ENCODE measurements at places on chromosomes 1 and 21.

DNA sequence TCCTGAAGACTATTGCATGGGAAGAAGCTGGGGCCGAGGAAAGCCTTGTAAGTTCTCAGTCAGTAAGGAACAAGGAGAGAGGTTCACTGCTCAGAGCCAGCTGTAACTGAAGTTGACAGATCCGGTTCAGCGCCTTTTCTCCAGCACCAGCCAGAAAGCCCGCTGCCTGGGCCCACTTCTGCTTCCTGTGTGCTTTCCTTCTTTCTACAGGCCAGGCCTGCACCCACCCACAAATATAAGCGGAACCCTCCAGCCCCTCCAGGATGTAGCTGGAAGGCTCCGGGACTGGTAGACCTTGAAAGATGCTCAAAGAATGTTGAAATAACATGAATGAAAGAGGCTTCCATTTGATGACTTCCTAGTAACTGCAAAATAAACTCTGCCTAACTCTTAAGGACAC lies 38.8 kb downstream of the PARP1 start:
- no peak for DNase-seq

GRCh38 chr1:7338439-7338838 lies 432.7 kb upstream of the VAMP3 start:
- no peak for DNase-seq

DNA sequence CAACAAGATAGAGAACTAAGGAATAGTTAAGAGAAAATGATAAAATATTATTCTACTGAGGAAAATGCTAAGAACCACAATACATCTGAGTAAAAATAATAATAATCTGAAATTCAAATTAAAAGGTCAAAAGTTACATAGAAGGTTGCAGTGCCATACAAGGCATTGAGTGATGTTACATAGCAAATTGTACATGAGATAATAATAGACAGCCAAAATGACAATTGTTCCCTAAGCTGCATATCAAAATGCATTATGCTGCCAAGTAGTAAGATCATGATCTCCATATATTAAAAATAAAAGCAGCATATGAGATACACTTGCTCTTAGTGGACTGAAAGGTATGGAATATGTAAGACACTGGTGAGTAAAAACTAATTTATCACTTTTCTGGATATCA lies 547.7 kb downstream of the KCNT2 start:
- DNase-seq = no peak

GRCh38 chr1:14413819-14414490 lies 184.5 kb upstream of the KAZN start:
- DNase-seq = no peak

GRCh38 chr1:67589519-67590233 lies 95.3 kb upstream of the GADD45A start:
- DNase-seq = no peak

GRCh38 chr1:235818632-235819136 lies 48.0 kb downstream of the LYST start:
- DNase-seq = no peak

GRCh38 chr1:75083848-75084514 lies 50.2 kb upstream of the LHX8 start:
- no peak for DNase-seq

DNA sequence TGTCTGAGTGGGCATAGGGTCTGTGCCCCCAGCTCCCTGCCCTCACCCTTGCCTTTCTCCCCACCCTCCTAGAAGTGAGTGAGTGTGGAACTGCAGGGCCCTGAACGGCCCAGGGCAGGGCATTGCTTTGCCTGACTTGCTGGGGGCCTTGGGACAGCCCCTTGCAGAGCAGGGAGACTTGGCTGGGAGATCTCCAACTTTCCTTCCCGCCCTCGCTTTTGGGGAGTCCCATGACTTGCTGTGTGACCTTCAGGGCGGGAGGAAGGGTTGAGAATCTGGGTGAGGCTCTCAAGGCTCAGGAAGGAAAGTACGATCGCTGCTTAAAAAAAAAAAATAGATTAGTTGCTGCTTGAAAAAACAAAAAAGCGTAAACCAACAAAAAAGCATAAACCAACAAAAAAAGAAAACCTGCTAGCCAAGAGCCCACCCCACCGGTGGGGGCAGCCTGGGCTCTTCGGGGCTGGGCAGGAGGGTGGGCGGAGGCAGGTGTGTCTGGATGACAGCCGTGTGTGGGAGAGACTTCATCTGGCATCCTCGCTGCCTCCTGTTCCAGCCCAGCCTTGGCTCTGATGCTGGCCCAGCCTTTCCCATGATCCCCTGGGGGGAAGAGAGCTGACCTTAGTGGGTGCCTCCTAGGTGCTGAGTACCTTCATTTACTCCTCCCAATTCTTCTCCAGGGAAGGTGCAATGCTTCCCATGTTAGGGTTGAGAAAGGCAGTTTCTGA lies 6.5 kb downstream of the NBL1 start:
- no peak for DNase-seq

- no peak for DNase-seq
Measured at GRCh38 chr21:25572861-25573310, 34.4 kb downstream of the MRPL39 start.

- DNase-seq = no peak
Measured at GRCh38 chr1:72412286-72412685, 129.9 kb upstream of the NEGR1 start.

DNA sequence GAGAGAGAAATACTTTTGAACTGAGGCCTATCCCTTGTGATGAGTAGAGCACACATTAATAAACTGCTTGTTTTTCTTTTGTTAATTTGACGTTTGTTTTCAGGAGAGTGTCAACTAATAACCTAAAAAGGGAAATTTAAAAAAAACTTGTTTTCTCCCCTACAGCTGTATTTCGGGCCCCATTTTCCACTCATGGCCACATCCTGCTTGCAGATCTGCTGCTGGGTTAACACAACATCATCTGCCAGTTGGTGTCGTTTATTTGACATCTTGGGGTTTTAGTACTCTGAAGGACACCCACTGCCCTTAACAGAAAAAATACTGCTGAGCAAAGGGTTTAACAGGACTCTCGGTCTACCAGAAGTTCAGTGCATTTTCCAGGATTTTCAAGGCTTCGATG lies 848 bp upstream of the PYHIN1 start:
- DNase-seq = no peak

DNA sequence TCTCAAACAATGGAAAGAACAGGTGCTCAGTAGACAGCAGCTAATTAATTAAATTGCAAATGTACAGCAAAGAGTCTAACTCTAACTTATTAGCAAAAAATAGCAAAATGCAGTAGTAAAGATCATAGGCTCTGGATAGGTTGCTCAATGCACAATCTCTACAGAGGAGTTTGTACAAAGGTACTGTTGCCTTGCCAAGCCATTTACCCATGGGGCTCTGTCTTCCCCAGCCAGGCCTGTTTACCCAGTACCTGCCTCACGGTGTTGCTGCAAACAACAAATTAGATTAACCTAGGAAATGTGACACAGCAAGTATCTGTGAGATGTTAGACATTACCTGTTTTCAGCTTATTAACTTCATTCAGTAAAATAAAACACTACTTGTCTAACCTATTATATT lies 222.0 kb downstream of the DENND1B start:
- DNase-seq = no peak

DNA sequence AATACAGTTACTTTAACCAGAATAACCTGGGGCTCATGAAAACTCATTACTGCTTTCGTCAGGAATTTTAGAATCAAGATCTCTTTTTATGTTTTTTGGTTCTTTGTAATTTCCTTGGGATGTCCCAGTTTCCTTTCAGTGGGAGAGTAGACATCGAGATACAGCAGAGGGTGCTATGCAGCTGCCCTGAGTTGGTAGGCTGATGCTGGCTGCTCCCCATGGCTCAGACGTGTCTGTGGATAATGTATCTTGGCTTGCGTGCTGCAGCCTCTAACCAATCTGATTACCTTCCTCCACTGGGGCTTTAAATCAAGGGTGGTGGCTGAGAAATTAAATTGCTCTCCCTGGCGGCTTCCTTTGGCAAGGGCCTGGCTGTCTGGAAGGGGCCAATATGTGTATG lies 253.7 kb downstream of the CACNA1E start:
- DNase-seq = no peak

DNA sequence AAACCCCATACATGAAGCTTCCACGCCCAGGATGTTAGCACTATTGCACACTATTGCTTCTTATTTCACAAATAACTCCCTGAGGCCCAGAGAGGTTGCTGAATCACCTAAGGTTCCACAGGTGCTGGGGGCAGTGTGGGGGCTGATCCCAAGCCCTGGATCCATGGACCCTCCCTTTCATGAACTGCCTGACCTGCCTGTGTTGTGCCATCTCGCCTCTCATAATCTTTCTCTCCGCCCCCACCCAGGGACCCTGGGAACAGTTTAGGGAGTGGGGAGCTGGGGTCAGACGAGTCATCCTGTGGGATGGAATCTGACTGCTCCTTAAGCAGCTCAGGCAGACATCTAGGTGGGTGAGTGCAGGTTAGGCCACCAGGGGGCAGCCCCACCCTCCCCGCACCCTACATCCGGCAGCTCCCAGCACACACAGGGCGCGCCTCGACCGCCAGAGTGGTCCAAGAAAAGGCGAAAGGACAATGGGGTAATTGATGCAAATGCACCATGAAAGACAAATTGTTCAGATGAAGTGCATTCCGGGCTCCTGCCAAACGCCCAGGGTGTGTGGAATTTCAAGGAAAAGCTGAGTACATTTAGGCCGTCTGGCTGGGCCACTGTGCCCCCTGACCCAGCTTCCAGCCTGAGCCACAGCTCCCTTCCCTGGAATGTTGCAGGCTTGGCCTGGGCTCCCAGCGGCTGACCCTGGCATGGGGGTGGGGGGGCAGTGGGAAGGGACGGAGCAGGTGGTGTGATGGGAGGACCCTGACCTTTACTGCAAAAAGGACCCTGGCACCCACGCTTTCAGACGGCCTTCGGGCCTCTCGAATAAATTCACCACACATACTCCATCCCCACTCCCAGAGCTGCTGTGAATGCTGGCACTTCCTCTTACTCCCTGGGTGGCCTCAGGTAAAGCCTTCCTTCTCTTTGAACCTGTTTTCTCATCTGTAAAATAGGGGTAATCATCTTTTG lies 20.8 kb downstream of the PHLDA3 start:
- DNase-seq = peak; percentile 20

DNA sequence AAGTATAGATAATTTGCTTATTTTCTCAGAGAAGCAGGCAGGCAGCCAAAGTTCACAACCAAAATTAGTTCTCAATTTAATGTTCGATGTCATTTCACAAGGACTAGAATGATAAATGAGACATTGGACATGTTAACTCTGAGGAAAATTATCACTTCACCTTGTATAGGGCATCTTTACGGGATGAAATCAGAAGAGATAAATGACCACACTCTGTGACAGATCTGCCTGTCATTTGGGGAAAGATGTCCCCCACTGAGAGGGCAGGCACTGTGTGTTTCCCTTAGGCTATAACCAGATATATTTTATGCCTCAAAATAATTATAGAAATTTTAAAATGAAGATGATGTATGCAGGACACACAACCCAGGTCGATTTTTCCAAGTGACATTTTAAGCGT lies 642.9 kb downstream of the BRINP3 start:
- no peak for DNase-seq

DNA sequence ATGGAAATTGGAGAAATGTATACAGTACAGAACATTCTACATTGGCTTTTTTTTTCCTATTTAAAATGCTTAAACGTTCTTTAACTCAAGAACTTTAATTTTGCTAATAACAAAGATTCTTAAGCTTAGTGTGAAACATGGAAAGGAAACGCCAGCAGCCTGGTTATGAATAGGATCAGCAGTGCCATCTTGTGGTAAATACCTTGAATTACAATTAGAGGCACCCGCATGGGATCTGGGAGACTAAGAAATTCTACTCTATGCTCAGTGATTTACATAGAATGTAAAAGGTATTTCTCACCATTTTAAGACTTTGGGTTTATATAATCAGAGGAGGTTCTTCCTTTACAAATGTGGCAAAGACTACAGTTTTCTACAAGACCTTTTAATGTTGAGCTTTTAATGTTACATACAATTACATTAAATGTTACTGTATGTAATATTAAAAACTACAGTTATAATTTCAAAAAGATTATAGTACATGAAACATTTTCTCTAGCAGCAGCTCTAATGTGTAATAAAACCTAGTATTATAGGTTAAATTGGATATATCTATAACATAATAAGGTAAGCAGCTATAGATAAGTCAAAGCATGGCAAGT lies 32.1 kb upstream of the APOBEC4 start:
- DNase-seq = peak; percentile 64

- DNase-seq = no peak
Measured at GRCh38 chr1:170932236-170932635, 3.1 kb upstream of the MROH9 start.

DNA sequence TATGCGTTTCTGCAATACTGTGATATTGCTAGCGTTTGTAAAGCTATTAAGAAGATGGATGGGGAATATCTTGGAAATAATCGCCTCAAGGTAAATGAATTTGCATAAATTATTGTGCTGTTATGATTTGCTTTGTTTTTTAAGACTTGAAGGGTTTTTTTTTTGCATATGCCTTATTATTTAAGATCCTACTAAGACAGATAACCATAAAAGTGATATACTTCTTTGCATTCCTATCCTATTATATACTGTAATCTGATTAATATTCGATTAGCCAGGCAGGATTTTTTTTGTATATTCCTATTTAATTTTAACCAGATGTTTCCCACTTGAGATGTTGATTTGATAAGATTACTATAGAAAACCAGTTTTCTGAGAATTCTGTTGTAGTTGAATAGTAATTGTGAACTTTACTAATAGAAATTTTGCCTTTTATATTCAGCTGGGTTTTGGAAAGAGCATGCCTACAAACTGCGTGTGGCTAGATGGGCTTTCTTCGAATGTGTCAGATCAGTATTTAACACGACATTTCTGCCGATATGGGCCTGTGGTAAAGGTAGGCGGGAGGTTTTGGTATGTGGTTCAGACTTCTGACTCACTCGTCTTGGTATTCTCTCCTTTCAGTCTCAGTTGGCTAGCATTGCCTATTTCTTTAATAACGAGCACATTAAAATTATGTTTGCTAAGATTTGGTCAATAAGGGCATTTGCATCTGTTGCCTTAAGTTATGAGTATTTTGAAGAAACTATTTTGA lies 56.8 kb downstream of the ZBTB17 start:
- no peak for DNase-seq

DNA sequence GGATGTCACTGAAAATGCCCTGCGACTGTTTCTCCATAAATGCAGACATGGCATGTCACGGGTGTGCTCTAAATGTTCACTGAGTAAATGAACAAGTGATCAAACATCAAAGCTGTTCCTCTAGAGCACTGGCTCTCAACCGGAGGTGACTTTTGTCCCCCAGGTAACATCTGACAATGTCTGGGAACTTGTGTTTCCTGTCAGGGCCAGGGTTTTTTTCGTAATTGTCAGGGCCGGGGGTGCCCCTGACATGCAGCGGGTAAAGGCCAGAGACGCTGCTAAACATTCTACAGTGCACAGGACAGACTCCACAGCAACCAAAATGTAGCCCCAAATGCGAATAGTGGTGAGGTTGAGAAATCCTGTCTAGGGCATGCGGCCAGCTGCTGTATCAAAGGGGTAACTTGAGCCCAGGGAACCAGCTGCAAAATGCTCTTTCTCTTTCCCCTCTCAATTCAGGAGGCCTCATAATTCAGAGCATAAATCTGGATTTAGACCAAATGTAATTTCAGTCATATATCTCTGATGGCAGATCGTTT lies 2.0 kb downstream of the ALDH4A1 start:
- DNase-seq = no peak

- no peak for DNase-seq
Measured at GRCh38 chr1:2925291-2925690, 96.0 kb upstream of the ACTRT2 start.
